ENCODE measurements at places on chromosomes 11 and 22. TPM values are rescaled to one million over a fixed set of nuclear protein-coding genes. Genes with fewer than 3 reads are reported as not detected.

Gene BARX2
- not detected for total RNA-seq

Gene SEC14L6
- total RNA-seq: not detected

Gene FIBIN
- not detected for total RNA-seq

Gene CLP1
- 26.8 TPM for total RNA-seq

Gene OR56A1
- total RNA-seq: not detected

Gene PDHX
- total RNA-seq: 32.2 TPM

Gene TMEM9B
- total RNA-seq: 34.3 TPM

Gene GANAB
- total RNA-seq: 251 TPM

Gene ANO1
- 2.1 TPM for total RNA-seq

Gene MMP1
- total RNA-seq: 0.73 TPM

Gene P2RY2
- total RNA-seq: 11.3 TPM

Gene PYGM
- 0.13 TPM for total RNA-seq

Gene SCGB1C1
- total RNA-seq: not detected

Gene MMP27
- total RNA-seq: not detected

Gene SMIM38
- total RNA-seq: not detected

Gene OR8I2
- total RNA-seq: not detected

Gene OVOL1
- total RNA-seq: not detected

Gene KRTAP5-11
- not detected for total RNA-seq

Gene KRTAP5-8
- total RNA-seq: not detected
